NCI-H2171 treated with DMSO at 0.1 percent for 48 hours (cell line): ENCODE measurements at places on chromosomes 4 and X.
A peak's percentile ranks its signal among the peaks of the same experiment; 100 is the strongest.

GRCh38 chrX:68186552-68187262 is 246.6 kb downstream of the OPHN1 start:
- no peak for DNase-seq

- no peak for DNase-seq
Measured at GRCh38 chr4:54063737-54064316, 578 bp downstream of the CHIC2 start.

GRCh38 chr4:147160908-147161513 is 215.3 kb upstream of the TTC29 start:
- peak; percentile 33 for DNase-seq

- no peak for DNase-seq
Measured at GRCh38 chrX:21972721-21973120, 32.2 kb downstream of the SMS start.

GRCh38 chrX:141468940-141469339 is 115.6 kb downstream of the SPANXA1 start:
- no peak for DNase-seq

GRCh38 chr4:55125087-55125721 is at the start of gene KDR:
KDR (minus strand) TSS chr4:55125595; CDS start chr4:55125293, 302 bp downstream.
- no peak for DNase-seq

- no peak for DNase-seq
Measured at GRCh38 chr4:21490682-21491081, 457.9 kb downstream of the KCNIP4 start.

DNA sequence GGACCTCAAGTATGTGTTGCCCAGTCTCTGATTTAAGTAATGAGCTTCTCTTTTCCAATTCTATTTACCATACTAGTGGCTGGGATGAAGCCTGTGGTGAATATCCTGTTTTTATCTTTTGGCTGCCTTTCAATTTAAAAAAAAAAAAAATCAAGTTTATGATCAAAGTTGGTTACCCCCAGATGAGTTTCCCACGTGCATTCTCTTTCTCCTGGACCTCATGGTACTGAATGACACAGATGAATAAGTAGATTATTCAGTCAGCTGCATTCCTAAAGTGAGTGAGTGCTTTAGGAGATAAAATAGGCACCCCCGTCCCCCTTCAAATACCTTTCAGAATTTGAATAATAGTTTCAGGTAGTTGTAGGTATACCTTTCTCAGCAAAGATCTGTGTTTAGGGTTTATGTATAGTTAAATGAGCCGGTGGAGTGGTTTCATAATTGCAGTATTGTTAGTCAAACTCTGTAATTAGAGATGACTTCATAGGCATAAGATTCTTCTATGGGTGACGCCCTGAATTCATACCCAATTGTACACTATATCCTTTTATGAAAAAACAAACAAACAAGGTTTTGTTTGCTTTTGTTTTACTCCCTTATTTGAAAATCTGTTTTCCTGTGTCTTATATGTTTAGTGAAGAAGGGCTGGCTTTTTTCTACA is 41.9 kb downstream of the PLS3 start:
- no peak for DNase-seq

- DNase-seq, result no peak
Measured at GRCh38 chr4:58962424-58962823, 1852.2 kb upstream of the IGFBP7 start.

DNA sequence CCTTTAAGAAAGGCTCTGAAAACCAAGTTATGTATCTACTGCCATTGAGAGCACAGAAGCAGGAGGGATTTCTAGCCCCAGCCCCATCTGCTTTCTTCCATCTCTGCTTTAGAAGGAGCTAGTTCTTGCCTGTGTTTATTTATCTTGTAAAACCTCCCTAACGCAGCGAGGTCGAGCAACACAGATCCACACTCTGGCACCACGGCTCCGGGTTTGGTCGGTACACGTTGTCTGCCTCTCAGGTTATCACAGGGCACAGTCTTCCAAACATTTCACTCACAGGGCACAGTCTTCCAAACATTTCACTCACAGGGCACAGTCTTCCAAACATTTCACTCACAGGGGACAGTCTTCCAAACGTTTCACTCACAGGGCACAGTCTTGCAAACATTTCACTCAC is 69.7 kb upstream of the TLR3 start:
- DNase-seq, result no peak

DNA sequence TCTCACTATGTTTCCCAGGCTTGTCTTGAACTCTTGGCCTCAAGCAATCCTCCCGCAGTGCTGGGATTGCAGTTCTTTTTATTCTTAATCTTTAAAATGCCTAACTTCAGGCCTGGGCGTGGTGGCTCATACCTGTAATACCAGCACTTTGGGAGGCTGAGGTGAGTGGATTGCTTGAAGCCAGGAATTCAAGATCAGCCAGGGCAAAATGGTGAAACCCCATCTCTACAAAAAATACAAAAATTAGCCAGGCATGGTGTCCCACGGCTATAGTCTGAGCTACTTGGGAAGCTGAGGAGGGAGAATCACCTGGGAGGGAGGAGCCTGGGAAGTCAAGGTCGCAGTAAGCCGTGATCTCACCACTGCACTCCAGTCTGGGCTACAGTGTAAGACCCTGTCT is 45.9 kb downstream of the PLS3 start:
- DNase-seq, result no peak

DNA sequence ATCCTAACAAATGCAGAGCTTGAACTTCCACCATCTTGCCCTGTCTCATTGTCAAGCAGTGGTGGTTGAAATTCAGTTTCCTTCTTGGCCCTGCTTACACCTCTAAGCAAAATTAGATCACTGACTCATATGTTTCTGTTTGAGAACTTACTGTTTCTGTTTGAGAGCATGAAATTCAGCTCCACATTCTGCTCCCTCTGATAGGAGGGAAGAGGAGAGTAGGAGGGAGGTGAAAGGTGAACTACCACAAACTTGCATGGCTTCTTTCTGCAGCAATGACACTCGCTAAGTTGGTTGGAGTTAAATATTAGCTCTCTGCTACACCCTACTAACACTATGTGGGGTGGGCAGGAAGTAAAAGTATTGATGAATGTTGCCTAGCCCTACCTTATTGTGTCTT is 117.8 kb upstream of the EDA2R start:
- DNase-seq, result no peak

DNA sequence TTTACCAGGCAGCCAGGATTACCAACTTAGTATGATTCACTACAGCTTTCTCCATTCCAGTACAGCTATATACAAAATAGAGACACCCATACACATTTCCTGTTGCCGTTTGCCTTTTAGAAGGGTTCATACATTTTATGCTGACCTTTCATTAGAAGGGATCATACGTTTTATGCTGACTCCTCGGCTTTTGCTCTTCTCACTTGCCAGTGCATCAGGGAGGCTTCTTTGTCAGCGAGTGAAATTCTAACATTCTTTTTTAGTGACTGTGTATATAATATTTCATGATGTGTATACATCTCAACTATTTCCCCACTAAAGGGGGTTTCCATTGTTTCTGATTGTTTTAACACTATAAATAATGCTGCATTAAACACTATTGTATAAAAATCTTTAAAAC is 552.6 kb downstream of the TRIML1 start:
- DNase-seq, result no peak

DNA sequence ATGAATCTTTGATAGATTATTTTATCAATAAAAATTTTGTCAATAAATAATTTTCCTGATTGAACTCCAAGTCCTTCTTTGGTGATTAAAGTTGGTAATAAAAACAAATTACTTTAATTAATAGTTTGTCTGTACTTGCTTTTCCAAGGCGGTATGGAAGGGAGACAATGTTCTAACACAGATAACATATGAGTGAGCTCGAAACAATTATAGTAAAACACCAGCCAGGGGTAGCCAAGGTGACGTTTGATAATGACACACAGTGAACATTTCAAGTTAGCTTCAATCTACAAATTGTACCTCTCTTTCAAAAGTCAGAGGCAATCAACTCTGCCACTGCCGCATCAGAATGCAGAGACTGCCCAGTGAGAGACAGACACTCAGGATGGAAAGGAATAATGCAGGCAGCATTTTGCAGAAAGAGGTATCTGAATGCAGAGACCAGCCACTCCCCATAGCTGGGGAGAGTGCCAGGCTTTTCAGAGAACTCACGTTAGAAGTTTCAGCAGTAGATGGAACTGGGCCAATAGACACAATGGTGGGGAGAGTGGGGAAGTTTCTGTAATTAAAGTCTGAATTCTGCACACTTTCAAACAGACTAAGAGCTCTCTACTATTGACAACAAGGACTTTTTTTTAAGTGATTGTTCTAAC is 18.1 kb upstream of the ATOH1 start:
- DNase-seq, result no peak

DNA sequence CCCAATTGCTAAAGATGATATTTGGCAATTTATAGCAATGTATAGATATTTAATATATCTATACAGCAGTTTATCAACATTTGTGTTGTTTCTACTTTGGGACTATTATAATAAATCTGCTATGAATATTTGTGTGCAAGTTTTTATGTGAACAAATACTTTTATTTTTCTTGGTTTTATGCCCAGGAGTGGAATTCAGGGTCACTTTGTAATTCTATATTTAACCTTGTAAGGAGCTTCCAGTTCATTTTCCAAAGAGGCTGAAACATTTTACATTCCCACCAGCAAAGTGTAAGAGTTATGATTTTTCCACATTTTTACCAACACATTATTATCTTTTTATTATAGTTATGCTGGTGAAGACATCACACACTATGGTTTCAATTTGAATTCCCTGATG is 801.3 kb downstream of the PCDH18 start:
- no peak for DNase-seq

GRCh38 chrX:153818571-153819383 is 11.6 kb downstream of the PDZD4 start:
- peak; percentile 54 for DNase-seq

DNA sequence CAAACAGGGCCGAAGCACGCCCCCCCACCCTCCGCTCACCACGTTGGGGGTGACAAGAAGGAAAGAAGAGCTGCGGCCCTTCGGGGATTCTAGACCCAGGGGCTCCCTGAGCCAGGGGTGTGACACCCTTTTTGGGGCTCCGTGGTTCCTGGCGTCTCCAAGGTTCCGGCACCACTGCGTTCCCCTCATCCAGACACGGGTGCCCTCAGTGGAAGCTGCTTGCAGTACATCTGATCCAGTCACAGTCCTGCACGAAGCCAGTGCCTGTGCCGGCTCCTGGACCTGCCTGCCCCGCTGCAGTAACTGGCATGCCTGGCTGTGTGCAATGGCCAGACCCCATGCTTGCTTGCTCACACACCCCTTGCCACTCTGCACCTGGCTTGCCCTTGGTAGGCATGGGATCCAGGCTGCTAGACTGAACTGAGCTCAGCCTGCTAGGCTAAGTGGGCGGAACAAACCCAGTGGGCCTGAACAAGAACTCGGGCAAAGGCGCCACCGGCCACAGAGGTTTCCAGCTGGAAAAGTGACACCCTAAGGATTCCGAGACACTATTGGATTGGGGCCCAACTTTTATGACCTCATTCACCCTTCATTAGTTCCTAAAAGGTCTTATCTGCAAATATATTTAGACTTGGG is 420.4 kb upstream of the AGA start:
- DNase-seq, result no peak

- no peak for DNase-seq
Measured at GRCh38 chr4:161350946-161351345, 812.9 kb downstream of the FSTL5 start.

DNA sequence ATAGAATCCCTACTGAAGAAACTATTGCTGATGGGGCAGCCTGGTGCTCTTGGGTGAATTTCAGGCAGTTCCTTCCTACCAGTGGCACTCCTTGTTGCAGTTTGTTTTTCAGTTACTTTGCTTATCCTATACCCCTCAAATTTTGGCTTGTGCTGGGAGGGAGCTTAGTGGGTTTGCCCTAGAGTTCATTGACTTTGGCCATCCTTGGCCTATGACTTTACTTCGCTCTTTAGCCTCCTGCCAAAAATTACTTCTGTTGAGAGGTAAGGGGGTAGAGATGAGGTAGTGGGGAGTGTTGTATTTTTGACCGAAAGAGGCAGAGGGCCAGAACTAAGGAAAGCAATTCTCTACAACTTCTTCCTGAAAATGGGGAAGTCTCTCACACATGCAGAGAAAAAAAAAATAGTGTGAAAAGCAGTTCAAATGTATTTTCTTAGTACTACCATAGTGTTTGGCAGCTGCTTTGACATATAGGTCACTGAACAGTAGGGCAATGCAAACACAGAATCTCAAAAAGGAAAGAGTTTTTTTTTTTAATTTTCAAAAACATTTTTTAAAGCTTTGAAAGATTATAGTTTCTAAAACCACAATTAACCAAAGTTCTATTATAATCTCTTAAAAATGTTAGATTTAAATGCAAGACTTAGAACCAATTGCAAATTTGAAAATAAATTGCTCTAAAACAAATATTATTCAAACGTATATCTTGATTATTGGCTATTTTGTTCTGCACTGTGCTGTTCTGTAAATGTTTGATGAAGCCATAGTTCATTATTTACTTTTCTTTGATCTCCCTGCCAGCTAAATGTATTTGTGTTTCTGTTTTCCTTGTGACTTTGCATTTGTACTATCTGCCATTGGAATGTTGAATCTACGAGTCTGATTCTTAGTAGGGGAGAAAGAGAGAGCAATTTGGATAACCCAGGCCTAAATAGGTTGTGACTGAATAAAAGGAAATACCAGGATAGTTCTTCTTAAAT is 73.6 kb downstream of the DCK start:
- no peak for DNase-seq

DNA sequence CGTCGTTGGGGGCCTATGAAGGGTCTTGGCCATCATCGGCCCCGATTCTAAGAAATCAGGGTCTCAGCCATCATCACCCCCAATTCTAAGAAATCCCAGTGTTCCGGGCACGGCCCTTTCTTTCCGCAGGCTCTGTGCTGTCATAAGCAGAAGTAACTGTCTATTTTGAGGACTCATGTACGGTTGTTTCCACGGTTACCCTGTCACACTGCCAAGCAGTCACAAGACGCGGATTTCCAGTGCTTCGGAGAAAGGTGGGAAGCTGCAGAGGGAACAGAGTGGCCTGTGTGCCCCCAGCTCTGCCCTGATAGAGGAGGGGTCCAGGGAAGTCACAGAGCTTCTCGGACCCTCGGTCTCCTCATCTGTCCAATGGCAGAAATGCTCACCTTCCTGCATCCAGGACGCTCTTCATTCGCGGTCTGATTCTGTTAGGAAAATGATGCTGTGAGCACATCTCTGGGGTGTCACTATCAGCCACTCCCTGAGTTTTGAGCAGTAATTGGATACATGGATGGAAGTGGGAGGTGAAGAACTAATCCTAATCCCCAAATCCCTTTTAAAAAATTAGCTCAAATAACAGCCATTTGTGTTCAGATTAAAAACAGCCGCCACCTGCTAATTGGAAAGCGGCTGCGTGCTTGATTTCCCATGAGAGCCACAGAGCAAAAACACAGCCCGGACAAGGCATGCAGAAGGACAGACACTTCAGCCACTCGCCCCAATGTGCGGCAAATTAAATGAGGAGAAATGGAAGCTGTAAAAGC is 73.1 kb downstream of the WFS1 start:
- DNase-seq, result peak; percentile 78

- no peak for DNase-seq
Measured at GRCh38 chr4:2716236-2716635, 39.9 kb downstream of the TNIP2 start.

- DNase-seq, result no peak
Measured at GRCh38 chr4:120857312-120857711, 65.2 kb downstream of the PRDM5 start.

- no peak for DNase-seq
Measured at GRCh38 chrX:108055546-108055945, 10.7 kb downstream of the VSIG1 start.
